ENCODE measurements at places on chromosomes 16 and 17. TPM values are rescaled to one million over a fixed set of nuclear protein-coding genes. Genes with fewer than 3 reads are reported as not detected.

ERN2 gene
- 0.24 TPM for total RNA-seq

STAC2 gene
- 0.07 TPM for total RNA-seq

DNA sequence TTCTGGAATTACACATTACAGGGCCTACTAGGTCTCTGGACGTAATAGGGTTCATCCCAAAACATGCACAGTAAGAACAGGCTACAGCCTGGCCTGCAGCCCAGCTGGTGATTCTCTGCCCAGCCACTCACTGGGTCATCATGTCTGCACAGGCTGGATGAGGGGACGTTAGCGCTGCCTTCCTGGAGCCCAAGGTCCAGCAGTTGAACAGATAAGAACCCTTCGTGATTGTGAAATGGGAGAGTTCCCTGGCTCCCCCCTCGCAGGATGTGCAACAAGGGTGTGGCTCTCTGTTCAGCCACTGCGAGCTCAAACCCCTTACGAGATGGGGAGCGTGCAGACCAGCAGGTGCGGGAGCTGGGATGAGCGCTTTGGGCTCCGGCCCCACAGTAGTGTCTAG, 200.0 kb upstream of the CDH5 start:
- no peak overlapping the region for H3K4me3 ChIP-seq
- H3K4me1 ChIP-seq = no peaks in the 10 kb centered on the region
- no peak overlapping the region for H3K27ac ChIP-seq
- no peak for DNase-seq
- no peaks in the 10 kb centered on the region for H3K27me3 ChIP-seq

DNA sequence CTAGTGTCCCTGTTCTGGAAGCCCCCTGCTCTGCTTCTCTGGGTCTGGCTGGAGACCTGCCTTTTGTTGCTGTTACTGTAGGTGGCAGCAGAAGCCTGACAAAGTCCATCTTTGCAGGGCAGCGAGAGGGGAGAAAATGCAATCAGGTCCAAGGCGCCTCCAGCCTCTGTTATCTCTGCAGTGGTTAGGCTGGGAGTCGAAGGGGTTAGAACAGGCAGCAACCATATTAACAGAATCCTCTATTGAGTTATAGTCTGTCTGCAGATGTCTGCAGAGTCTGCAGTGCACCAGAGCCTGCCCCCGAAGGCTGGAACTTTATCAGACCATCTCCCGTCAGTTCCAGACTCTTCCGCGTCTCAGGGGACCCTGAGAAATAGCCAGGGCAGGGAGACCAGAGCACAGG, 404.9 kb upstream of the EEF2KMT start:
- no peak overlapping the region for H3K4me3 ChIP-seq
- H3K4me1 ChIP-seq = no peaks in the 10 kb centered on the region
- peak; percentile 4 for DNase-seq
- H3K27me3 ChIP-seq = no peaks in the 10 kb centered on the region
- no peak overlapping the region for H3K27ac ChIP-seq

NSF gene
- 34.3 TPM for total RNA-seq

- peak within 1 kb of the TSS; percentile 62 for H3K27ac ChIP-seq
- peaks cover 73% of the 10 kb centered on the region for H3K27me3 ChIP-seq
- peak within 1 kb of the TSS; percentile 88 for H3K4me3 ChIP-seq
Observed at GRCh38 chr17:49494986-49495841, at the start of gene NGFR. TSS of gene NGFR (plus strand) at chr17:49495293. CDS start at chr17:49495418, 125 bp downstream.

GRCh38 chr16:585351-585750, 4.5 kb upstream of the RAB40C start:
- no peaks in the 10 kb centered on the region for H3K27me3 ChIP-seq
- peaks cover 2% of the 10 kb centered on the region for H3K36me3 ChIP-seq
- no peak for DNase-seq
- no peak overlapping the region for H3K27ac ChIP-seq

PSMD12 gene
- total RNA-seq = 75.2 TPM

DNA sequence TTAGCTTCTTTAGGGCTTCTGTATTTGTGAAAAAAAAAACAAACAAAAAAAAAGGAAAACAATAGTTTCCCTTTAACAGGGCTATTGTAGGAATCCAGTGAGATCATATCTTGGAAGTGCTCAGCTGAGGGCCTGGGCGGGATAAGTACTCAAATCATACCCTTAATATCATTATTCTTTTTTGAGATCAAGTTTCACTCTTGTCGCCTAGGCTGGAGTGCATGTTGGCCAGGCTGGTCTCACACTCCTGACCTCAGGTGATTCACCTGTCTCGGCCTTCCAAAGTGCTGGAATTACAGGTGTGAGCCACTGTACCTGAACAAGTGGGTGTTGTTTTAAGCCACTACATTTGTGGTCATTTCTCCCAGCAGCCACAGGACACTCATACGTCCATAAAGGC, 87.0 kb downstream of the CDH13 start:
- no peaks in the 10 kb centered on the region for H3K36me3 ChIP-seq
- DNase-seq = no peak
- H3K4me3 ChIP-seq = no peak overlapping the region
- no peak overlapping the region for H3K27ac ChIP-seq
- no peaks in the 10 kb centered on the region for H3K4me1 ChIP-seq
- peaks cover 5% of the 10 kb centered on the region for H3K27me3 ChIP-seq

SMIM5 gene
- 2.4 TPM for total RNA-seq

GRCh38 chr16:10663146-10663545, 31.6 kb downstream of the TEKT5 start:
- H3K4me1 ChIP-seq = no peaks in the 10 kb centered on the region
- DNase-seq = no peak
- no peak overlapping the region for H3K4me3 ChIP-seq
- no peak overlapping the region for H3K27ac ChIP-seq
- no peaks in the 10 kb centered on the region for H3K36me3 ChIP-seq

NPIPA2 gene
- total RNA-seq = 1.5 TPM

GRCh38 chr16:73183611-73184092, 135.7 kb upstream of the ZFHX3 start:
- no peak for DNase-seq
- no peak overlapping the region for H3K4me3 ChIP-seq
- no peaks in the 10 kb centered on the region for H3K4me1 ChIP-seq
- H3K27me3 ChIP-seq = no peaks in the 10 kb centered on the region
- no peak overlapping the region for H3K27ac ChIP-seq

DNA sequence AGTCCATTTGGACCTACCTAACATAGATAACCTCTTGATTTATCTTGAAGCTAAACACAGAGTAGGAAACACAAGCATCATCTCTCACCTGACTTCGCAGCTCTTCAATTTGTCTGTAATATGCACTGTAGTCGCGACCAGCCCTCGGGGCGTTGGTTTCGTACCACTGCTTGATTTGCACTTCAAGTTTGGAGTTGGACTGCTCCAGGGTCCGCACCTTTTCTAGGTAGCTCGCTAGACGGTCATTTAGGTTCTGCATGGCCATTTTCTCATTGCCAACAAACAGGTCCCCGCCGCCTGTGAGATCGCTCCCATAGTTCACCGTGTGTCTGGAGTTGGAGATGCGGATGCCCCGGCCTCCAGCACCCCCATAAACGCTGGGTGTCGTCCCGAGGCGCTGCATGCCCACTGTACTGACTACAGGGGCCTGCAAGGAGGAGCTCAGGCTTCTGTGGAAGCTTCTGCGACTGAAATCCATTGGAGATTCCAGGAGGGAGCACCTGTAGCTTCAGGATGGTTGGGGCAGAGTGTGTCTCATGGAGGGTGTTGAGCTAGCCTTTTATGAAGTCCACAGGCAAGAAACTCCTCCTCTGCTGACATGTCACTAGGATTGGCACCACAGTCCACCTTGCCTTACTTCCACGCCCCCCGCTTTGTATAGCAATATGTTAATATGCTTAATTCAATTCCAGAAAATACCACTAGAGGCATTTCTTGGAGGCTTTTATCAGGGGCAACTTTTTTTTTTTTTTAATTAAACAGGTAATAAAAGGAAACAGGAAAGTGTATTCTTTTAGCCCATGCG, at the start of gene KRT20:
TSS of gene KRT20 (minus strand) at position 535 of the 805 bp plus-strand sequence. CDS start at position 478, 57 bp downstream.
- H3K36me3 ChIP-seq = no peaks in the 10 kb centered on the region
- H3K4me3 ChIP-seq = no peak within 1 kb of the TSS
- peaks cover 36% of the 10 kb centered on the region for H3K27me3 ChIP-seq
- DNase-seq = no peak
- no peak within 1 kb of the TSS for H3K27ac ChIP-seq
- no peaks in the 10 kb centered on the region for H3K4me1 ChIP-seq

- H3K4me3 ChIP-seq = no peak overlapping the region
- H3K27ac ChIP-seq = no peak overlapping the region
- DNase-seq = no peak
- no peaks in the 10 kb centered on the region for H3K4me1 ChIP-seq
Observed at GRCh38 chr17:61720016-61720795, 129.2 kb upstream of the NACA2 start.

GRCh38 chr16:87065446-87066132, 251.6 kb downstream of the C16orf95 start:
- H3K36me3 ChIP-seq = no peaks in the 10 kb centered on the region
- H3K4me1 ChIP-seq = no peaks in the 10 kb centered on the region
- DNase-seq = no peak
- H3K27me3 ChIP-seq = peaks cover 51% of the 10 kb centered on the region
- H3K4me3 ChIP-seq = no peak overlapping the region

- no peak overlapping the region for H3K4me3 ChIP-seq
- H3K27ac ChIP-seq = no peak overlapping the region
- H3K36me3 ChIP-seq = no peaks in the 10 kb centered on the region
- H3K4me1 ChIP-seq = no peaks in the 10 kb centered on the region
Observed at GRCh38 chr17:79033741-79034501, 10.0 kb downstream of the C1QTNF1 start.

GRCh38 chr17:76867578-76868175, 527 bp upstream of the MGAT5B start:
- peaks cover 25% of the 10 kb centered on the region for H3K27me3 ChIP-seq
- H3K36me3 ChIP-seq = no peaks in the 10 kb centered on the region
- H3K27ac ChIP-seq = no peak overlapping the region
- H3K4me1 ChIP-seq = peaks cover 11% of the 10 kb centered on the region
- H3K4me3 ChIP-seq = peak overlapping the region; percentile 57
- no peak for DNase-seq

GRCh38 chr16:54006693-54007092, 279.9 kb downstream of the IRX3 start:
- DNase-seq = no peak
- no peaks in the 10 kb centered on the region for H3K27me3 ChIP-seq
- H3K36me3 ChIP-seq = peaks cover 3% of the 10 kb centered on the region
- no peaks in the 10 kb centered on the region for H3K4me1 ChIP-seq

- H3K4me1 ChIP-seq = no peaks in the 10 kb centered on the region
- no peak overlapping the region for H3K4me3 ChIP-seq
- H3K27ac ChIP-seq = no peak overlapping the region
- H3K27me3 ChIP-seq = no peaks in the 10 kb centered on the region
- H3K36me3 ChIP-seq = no peaks in the 10 kb centered on the region
- no peak for DNase-seq
Observed at GRCh38 chr16:76574651-76575050, 297.4 kb downstream of the CNTNAP4 start.

SRL gene
- not detected for total RNA-seq

CCDC40 gene
- 0.53 TPM for total RNA-seq

SLFN14 gene
- total RNA-seq = not detected

SPAG5 gene
- 134 TPM for total RNA-seq

DNA sequence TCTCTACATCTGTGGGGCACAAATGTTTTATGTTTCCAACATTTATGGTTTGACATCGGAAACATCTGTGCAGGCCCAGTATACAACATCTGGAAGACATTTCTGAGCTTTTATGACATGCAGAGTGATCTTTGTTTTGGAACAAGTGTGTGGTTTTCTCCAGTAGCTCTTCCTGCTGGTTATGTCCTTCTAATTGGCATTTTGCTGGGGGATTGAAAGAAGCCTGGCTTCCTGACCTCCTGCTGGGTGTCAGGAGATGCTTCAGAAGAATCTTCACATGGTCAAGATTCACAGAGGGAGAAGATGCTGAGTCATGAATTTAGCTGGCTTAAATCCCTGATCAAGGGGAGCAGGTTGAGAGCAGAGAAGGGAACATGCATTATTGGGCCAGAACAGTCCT, 279.5 kb upstream of the MYOCD start:
- H3K27ac ChIP-seq = no peak overlapping the region
- H3K36me3 ChIP-seq = no peaks in the 10 kb centered on the region
- no peaks in the 10 kb centered on the region for H3K4me1 ChIP-seq
- H3K27me3 ChIP-seq = no peaks in the 10 kb centered on the region

Data from activated T-cell treated with anti-CD3 and anti-CD28 coated beads, Interleukin-2, amount 50 U/mL, for 72 hours (primary cell).